Stimulated activated CD4-positive, alpha-beta T cell treated with anti-CD3 and anti-CD28 coated beads, Interleukin-4, amount 100 ng/mL, for 4 hours (primary cell): ENCODE measurements at places on chromosomes 12 and 14.

DNA sequence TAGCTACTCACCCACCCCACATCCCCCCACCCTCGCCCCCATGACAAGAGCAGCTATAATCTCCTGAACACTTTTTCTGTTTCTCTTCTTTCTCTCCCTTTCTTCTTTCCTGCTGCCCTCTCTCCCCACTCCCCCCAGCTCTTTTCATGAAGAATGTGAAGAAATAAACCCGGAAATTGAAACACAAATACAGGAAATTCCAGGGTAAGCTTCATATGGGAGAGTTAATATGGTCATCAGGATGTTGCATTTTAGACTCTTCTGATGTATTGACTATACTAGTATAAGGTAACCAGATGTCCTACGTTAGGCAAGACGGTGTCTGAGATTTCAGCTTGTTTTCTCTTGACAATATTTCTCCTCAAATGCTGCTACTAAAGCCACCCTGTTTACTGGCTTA, 41.6 kb upstream of the LRIG3 start:
- DNase-seq: no peak

GRCh38 chr14:92944976-92945375, 22.0 kb downstream of the CHGA start:
- no peak for DNase-seq

- no peak for DNase-seq
Measured at GRCh38 chr14:34718750-34719304, 4.4 kb upstream of the CFL2 start.

- no peak for DNase-seq
Measured at GRCh38 chr12:104985206-104985605, 910 bp upstream of the NOPCHAP1 start.

DNA sequence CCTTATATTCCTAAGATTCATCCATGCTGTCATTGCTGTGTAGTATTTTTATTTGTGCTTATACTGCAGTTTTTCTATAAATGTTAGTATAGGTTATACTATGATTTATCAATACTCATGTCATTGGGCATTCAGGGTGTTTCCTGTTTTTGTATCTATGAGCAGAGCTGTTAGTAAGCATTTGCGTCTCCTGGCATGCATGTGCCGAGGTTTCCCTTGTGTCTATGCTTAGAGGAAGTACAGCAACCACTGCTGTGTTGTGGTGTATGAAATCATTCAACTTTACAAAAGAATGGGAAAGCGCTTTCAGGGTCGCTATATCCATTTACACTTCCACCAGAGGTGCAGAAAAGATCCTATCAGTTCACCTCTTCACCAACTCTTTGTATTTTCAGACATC, 122.7 kb downstream of the RGS6 start:
- no peak for DNase-seq

GRCh38 chr14:26841326-26841725, 243.5 kb upstream of the NOVA1 start:
- DNase-seq: no peak

- DNase-seq: no peak
Measured at GRCh38 chr12:52860102-52860823, 11.5 kb upstream of the KRT78 start.

DNA sequence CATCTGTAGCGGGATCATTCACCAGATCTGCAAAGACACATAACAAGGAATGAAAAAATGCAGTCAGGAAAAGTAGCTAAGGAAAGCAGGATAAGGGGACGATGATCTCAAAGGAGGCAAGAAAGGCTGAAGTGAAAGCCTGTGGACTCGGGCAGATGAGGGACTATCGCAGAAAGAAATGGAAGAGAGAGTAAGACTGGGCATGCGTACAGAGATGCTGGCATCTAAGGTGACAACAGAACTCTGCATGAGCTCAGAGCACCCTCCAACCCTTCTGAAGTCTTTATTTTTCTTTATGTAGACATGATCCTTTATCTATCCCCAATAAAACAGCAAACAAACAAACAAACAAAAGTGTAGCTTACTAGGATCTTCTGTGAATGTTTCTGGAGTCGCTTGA, 7.2 kb downstream of the MFAP5 start:
- DNase-seq: no peak

DNA sequence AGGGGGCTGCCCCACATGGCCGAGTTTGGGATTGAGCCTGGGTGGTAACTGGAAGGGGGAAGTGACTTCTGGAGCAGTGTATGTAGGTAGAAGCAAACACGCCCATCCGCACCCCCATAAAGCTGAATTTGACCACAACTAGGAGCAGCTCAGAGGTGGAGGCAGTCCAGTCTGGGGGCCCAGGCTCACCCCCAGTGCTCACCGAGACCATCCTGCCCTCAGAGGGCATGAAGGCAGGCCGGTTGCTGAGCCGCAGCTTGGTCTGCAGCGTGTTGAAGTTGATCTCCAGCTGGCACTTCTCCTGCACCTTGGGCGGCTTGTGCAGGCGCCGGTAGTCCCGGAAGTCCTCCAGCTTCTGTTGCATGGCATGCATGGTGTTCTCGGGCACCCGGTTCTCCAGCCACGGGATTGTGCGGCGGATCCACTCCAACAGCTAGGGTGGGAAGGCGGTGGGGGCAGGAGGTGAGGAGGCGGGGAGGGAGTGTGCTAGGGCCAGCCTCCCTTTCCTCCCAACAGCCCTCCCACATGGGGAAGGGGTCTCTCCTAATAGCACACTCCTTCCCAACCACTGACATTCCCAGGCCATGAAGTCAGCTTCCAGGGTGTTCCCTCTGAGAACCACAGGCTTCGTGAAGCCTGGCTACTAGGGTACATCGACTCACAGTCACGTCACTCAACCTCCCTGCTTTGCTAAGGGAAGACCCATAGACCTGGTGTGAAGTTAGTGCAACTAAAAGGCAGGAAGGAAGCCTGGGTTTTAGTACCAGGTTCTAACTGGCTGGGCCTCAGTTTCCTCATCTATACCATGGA, 87.0 kb downstream of the ACTN1 start:
- no peak for DNase-seq

- DNase-seq: no peak
Measured at GRCh38 chr14:104358528-104359300, 220.3 kb downstream of the KIF26A start.
